Stomach (tissue), 19 donors: ENCODE measurements at places on chromosomes 6 and 20. TPM values are rescaled to one million over a fixed set of nuclear protein-coding genes. Genes with fewer than 3 reads are reported as not detected.

Gene PGC
- polyA plus RNA-seq = 8,432 TPM

Gene FAM209B
- polyA plus RNA-seq = 0.75 TPM

Gene CD40
- polyA plus RNA-seq = 5.2 TPM

Gene HSPA12B
- polyA plus RNA-seq = 3.0 TPM

Gene CFAP206
- polyA plus RNA-seq = not detected

Gene TDRD6
- polyA plus RNA-seq = not detected

Gene LAMA5
- polyA plus RNA-seq = 41.4 TPM

Gene TOX2
- 13.3 TPM for polyA plus RNA-seq

Gene HLA-DRA
- 219 TPM for polyA plus RNA-seq

Gene PRKN
- 1.5 TPM for polyA plus RNA-seq

Gene PPP1R11
- polyA plus RNA-seq = 67.8 TPM

Gene WFDC8
- polyA plus RNA-seq = not detected

Gene NKX2-4
- not detected for polyA plus RNA-seq

Gene LAMP5
- polyA plus RNA-seq = 0.61 TPM

Gene ZNF318
- polyA plus RNA-seq = 4.8 TPM

Gene TMEM170B
- 0.65 TPM for polyA plus RNA-seq

Gene KIAA1755
- polyA plus RNA-seq = 3.6 TPM

Gene HRH3
- polyA plus RNA-seq = not detected

Gene ANKRD66
- polyA plus RNA-seq = not detected

Gene PARD6B
- polyA plus RNA-seq = 3.2 TPM

Gene LPIN3
- 28.8 TPM for polyA plus RNA-seq

Gene MATN4
- 0.30 TPM for polyA plus RNA-seq
